ENCODE measurements at places on chromosomes 2 and 18.
A peak's percentile ranks its signal among the peaks of the same experiment; 100 is the strongest.

DNA sequence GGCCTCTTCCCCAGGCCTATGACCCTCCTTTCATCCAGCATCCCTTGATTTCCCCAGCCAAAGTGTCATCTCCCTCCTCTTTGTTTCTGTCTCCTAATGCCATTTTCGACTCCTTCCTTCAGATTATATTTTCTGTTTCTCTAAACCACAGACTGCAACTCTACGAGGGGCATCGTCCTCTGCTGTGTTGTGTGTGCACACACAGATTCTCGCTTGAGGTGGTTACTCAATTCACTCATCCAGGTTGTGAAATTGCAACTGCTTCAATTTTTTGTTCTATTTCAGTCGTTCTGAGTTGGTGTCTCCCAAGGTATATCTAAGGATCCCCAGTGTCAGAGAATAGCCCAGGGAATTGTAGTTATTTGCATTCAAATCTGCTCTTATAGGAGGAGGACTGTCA is 113.5 kb upstream of the NDUFV2 start:
- no peak for DNase-seq

DNA sequence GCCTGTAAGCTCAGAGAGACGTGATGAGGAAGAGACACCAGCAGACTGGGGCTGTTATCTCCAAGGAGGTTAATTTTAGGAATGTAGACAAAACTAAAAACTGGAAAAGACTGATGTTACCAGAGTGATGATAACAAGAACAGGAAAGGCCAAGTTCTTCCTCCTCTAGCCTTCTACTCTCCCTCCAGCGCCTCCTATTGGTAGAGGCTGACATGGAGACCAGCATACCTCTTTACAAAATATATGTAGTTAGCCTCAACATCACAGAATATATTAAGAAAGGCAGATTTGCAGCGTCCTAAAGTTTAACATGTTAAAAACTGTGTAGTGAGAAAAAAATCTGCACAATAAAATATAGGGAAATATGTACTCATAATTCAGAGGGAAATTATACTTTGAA is 66.0 kb downstream of the TCF4 start:
- DNase-seq, result no peak

- DNase-seq, result no peak
Measured at GRCh38 chr2:125745514-125745913, 910.4 kb upstream of the GYPC start.

GRCh38 chr2:173300458-173300857 is 54.2 kb upstream of the CDCA7 start:
- no peak for DNase-seq

DNA sequence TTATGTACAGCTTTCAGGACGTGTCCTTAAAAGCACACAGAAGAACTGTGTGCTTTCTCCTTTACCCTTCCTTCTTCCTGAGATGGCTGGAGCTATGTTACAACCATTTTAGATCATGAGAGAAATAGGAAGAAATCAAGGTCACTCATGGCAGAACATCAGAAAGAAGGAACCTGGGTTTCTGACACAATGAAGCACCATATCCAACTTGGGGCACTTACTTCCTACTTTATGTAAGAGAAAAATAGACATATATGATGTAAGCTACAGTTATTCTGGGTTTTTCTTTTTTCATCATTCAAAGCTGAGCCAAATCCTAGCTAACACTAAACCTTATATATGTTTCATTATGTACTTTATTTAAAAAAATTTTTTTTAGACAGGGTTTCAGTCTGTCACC is 79.5 kb downstream of the FAM161A start:
- no peak for DNase-seq

- DNase-seq, result no peak
Measured at GRCh38 chr18:58858591-58859468, 5.8 kb upstream of the ZNF532 start.

DNA sequence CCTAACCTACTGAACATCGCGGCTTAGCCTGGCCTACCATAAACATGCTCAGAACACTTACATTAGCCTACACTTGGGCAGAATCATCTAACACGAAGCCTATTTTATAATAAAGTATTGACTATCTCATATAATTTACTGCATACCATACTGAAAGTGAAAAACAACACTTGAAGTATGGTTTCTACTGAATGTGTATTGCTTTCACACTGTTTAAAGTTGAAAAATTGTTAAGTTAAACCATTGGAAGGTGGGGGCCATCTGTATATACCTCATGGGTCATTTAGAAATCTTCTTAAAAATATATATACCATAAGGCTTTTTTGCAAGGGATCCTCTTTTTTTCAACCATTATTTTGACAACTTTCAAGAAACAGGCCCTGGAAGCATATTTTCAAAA is 16.5 kb downstream of the RNF149 start:
- no peak for DNase-seq

DNA sequence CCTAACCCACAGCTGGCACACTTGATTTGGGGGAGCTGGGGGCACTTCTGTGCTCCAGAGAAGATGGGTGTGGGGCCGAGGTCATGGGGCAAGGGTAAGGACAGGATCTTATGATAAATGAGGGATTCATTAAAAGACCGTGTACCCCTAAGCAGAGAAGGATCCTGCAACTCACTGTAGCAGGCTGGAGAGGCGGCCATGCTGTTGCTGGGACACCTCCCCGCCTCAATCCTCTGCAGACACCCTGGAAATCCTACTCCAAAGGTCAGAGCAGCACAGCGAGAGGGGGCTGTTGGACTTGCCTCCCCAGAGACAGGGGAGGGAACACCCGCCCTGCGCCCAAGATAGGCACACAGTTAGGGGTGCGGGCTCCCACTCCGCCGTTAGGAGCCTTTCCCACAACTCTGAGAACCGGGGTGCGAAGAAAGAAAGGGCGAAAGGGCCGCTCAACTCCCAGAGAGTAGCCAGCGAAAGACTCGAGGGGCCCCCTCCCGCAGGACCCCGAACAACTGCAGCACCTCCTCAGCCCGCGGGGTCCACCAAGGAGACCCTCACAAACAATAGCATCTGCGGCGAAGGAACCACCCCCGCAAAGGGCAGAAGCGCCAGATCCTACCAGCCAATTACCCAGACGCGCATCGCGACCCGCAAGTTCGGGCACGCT is 1.4 kb downstream of the PARD6G start:
- no peak for DNase-seq

DNA sequence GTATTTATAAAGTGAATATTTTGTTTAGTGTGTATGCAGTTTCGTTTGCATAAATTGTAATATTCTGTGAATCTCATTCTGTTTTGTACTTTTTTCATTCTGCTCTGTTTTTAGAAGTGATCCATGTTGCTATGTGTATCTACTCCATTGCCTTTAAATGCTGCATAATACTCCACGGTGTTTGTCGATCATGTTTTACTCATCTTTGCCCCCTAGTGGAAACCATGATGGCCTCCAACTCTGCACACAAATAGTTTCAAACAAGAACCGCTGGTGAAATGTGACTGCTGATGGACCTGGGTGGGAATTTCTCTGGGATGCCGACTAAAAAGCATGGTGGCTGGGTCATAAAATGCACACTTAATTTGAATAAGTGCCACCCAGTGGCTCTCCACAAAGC is 32.0 kb upstream of the SKOR2 start:
- no peak for DNase-seq

DNA sequence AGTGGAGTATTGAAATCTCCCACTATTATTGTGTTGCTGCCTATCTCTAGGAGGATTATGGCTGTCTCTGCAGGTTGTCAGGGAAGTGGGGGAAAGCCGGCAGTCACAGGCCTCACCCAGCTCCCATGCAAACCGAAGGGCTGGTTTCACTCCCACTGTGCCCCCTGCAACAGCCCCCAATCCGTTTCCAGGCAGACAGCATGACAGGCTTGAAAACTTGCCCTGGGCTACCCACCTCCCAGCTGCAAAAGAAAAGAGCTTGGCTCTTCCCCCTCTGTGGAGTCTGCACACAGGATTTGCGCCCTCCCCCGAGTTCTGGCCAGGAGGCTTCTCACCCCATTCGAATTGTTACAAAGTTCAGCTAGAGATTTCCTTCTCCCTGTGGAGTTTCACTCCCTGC is 87.4 kb upstream of the MSTN start:
- no peak for DNase-seq

GRCh38 chr2:11090187-11090586 is 65.1 kb upstream of the SLC66A3 start:
- DNase-seq, result no peak

- no peak for DNase-seq
Measured at GRCh38 chr2:237244178-237244577, 158.5 kb downstream of the COPS8 start.

DNA sequence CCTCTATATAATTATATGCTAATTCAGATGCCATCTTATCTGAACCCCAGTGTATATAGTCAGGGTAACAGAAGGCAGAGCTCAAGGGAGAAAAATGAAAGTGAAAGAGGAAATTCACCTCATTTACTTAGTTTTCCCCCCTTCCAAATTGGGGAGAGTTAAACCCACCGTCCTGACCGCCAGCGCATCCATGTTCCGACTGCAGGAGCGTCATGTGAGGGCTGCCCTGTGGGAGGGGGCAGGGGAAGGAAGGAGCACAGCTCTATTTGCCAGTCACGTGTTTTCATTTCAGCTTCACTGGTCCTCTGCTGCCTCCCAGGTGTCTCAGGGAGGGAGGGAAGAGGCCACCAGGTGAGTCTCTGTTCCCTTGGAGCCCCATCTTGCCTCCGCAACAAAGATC is 13.2 kb downstream of the CNNM4 start:
- DNase-seq, result peak; percentile 31

GRCh38 chr2:134717286-134718022 is 1.3 kb downstream of the TMEM163 start:
- DNase-seq, result no peak

DNA sequence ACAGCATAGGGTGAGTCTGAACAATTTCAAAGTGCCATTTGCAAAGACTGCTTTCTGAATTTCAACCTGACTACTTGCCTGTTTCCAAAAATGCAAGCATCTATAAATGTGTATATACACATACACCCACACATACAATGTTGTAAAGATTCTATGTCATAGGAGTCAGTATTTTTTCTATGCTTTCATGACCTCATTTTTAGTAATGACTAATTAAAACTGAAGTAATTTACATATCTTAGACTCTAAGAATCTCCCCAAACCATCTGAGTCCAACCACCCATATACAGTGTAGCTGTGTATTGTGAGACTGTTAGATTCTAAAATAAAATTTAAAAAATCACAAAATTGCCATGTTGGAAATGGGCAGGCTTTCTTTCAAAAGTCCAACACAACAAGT is 162.0 kb upstream of the STK17B start:
- no peak for DNase-seq

DNA sequence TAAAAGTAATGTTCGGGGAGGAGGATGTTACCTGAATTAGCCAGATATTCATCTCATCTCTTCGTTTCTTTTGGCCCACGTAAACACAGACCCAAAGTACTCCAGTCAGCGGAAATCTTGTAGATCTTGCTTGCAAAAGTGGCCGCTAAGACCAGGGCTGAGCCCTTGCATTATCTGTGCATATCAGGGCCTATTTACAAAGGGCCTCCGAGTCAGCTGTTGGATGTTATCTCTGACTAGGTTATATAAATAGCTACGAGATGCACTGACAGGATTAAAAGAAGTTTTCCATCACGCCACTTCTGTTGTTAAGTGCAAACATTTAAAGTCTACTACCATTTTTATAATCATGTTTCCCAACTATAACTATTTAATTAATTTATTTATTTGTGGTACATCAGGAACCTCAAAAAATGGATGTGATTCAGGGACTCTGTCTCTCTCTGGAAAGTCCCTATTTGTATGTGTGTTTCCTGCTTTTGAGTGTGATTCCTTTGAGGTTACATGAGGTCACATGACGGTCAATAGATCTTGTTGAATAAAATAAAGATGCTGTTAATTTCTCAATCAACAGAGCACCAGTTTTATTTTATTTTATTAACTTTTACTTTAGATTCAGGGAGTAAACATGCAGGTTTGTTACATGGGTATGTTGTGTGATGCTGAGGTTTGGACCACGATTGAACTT is 46.8 kb upstream of the MBOAT2 start:
- no peak for DNase-seq

DNA sequence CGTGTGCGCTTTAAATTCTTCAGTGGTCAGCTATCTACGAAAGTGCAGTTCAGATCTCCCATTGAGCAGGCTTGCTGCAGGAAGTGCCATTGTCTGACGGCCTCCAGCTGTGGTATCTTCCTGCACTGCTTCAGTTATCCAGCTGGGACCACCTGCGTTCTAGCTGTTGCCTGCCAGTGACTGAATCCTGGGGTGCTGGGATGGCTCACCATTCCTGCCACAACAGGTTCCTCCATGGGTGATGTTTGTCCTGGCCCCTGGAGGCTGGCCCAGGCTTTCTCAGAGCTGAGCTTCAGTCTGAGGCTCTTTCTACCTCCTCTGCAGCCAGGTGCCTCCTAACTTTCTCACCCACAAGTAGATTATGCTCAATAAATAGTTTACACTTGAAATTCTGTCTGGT is 498.5 kb upstream of the HS6ST1 start:
- no peak for DNase-seq

GRCh38 chr18:24018299-24018886 is 3.8 kb downstream of the TTC39C start:
- DNase-seq, result no peak

GRCh38 chr2:129756276-129756675 is 223.2 kb upstream of the RAB6C start:
- DNase-seq, result no peak

- DNase-seq, result no peak
Measured at GRCh38 chr2:48719480-48720177, 35.9 kb downstream of the LHCGR start.

GRCh38 chr18:56291294-56291693 is 347.1 kb downstream of the TXNL1 start:
- DNase-seq, result no peak

GRCh38 chr18:47118981-47119380 is 31.3 kb downstream of the HDHD2 start:
- DNase-seq, result no peak

GRCh38 chr18:23619388-23619881 is 33.1 kb upstream of the NPC1 start:
- DNase-seq, result peak; percentile 1

DNA sequence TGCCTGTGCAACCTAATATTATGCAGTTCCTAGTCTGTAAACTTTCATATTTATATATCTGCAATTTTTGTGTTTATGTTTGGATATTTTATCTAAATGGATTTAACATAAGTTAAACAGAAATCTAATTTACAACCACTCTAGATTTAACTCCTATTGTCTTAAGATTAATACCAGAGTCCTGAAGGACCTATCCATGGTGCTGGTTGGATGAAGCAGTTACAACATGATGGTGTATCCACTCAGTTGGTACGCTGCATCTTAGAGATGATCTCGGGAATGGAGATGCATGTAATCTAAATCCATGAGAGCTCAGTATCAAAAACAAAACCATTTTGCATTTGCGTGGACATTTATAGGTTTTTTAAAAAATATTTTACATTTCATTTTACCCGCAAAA is 745.9 kb upstream of the SLC8A1 start:
- DNase-seq, result no peak

DNA sequence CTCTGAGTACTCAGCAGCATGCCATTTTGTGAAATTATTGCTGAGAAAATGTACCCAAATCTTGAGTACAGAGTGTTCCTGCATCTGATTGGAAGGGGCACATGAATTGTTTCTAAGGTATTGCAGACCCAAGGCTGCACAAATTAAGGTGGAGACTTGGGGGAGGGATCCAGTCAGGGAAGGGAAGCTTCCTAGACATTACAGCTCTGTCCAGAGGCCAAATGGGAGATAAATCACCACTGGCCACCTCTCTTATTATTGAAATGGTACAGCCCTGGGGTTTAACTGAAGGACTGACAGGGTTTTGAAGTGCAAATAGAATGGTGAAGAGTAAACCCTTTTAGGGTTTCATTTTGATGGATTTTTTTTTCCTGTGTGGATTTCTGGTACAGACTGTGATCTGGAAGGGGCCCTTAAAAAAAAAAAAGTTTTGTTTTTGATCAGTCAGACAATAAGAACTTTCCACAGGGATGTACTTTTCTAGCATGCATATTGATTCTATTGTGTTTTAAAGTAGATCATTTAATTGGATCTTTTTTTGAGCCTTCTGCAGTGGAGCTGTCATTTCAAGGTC is 119.4 kb downstream of the GREB1L start:
- no peak for DNase-seq
